ENCODE measurements at places on chromosomes 13 and 19. TPM values are rescaled to one million over a fixed set of nuclear protein-coding genes. Genes with fewer than 3 reads are reported as not detected.

GRCh38 chr19:1862424-1863327 lies 703 bp downstream of the KLF16 start:
- peak; percentile 54 for DNase-seq
- no peaks in the 10 kb centered on the region for H3K36me3 ChIP-seq
- peaks cover 39% of the 10 kb centered on the region for H3K4me1 ChIP-seq
- H3K27me3 ChIP-seq: no peaks in the 10 kb centered on the region
- peak overlapping the region; percentile 67 for H3K27ac ChIP-seq

DNA sequence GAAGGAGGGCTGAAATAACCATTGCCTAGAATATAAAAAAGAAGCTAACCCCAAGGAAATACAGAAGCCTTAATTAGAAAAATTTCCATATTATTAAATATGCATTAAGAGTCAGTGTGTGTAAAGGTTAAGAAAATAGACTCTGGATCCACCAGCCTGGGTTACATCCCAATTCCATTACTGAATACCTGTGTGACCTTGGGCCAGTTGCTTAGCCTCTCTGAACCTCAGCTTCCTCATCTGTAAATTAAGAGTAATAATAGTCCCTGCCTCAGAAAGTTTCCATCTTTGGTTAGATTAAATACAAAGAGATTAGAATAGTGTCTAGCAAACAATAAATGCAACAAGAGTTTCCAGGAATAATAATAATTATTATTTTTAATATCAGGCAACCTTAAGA lies 54.5 kb downstream of the ATP7B start:
- DNase-seq: no peak
- H3K27ac ChIP-seq: no peak overlapping the region
- H3K27me3 ChIP-seq: no peaks in the 10 kb centered on the region
- no peaks in the 10 kb centered on the region for H3K36me3 ChIP-seq

DNA sequence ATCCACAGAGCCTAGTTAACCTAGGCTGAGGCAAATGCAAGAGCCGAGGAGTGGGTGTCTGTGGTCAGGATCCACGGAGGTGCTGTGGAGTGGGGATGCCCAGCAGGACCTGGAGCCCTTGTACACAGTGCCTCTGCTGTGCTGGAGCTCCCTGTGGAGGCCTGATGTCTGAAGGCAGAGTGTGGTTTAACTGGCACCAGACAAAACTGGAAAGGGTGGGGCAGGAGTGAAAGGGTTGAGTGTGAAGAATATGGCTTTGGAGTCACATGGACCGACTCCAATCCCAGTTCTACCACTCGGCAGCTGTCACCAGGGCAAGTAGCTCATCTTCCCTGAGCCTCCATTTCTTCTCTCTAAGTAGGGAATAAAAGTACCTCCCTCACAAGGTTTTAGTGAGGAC lies 60.3 kb upstream of the GPR12 start:
- H3K4me1 ChIP-seq: no peaks in the 10 kb centered on the region
- no peaks in the 10 kb centered on the region for H3K36me3 ChIP-seq
- H3K27me3 ChIP-seq: no peaks in the 10 kb centered on the region
- no peak overlapping the region for H3K27ac ChIP-seq

DNA sequence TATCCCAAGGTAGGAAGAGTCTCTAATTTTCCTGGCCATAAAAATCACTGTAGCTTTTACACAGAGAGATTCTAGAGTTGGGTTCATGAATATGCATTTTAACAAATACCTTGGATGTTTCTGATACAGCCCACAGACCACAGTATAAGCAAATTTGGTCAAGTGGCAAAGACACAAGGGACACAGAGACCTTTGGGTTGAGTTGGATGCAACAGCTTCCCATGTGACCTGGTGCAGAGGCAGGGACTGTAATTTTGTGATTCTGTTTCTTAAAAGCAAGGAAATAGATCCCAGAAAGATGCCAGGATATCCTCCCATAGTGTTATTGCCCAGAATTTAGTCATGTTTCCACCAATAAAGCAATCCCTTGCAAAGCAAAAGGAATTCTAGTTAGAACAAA lies 27.0 kb downstream of the FPR3 start:
- no peaks in the 10 kb centered on the region for H3K27me3 ChIP-seq
- DNase-seq: no peak
- no peak overlapping the region for H3K27ac ChIP-seq
- no peak overlapping the region for H3K4me3 ChIP-seq
- no peaks in the 10 kb centered on the region for H3K4me1 ChIP-seq

DNA sequence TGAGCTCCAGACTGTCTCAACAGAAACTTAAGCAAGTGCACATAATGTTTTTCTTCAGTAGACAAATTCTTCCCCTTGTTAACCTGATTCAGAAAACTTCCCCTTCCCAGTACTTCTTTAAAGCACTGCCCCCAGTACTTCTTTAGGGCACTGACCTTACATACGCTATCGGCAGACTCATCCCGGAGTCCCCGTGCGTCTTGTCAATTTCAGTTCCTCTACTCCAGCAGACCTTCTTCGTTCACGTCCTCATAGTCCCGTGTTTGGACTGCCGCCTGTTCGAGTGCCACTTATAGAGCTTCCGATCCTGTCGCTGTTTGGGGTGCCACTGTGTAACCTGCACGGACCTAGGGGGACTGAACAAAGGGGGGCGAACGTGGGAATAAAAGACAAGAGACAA lies 29.0 kb downstream of the ZNF627 start:
- H3K36me3 ChIP-seq: no peaks in the 10 kb centered on the region
- DNase-seq: no peak
- H3K27ac ChIP-seq: no peak overlapping the region
- no peaks in the 10 kb centered on the region for H3K27me3 ChIP-seq
- H3K4me1 ChIP-seq: no peaks in the 10 kb centered on the region
- H3K4me3 ChIP-seq: no peak overlapping the region

- no peaks in the 10 kb centered on the region for H3K4me1 ChIP-seq
- H3K27ac ChIP-seq: no peak overlapping the region
- no peaks in the 10 kb centered on the region for H3K27me3 ChIP-seq
- H3K36me3 ChIP-seq: no peaks in the 10 kb centered on the region
- no peak for DNase-seq
Measured at GRCh38 chr13:97866346-97866745, 87.1 kb upstream of the IPO5 start.

GRCh38 chr13:106484084-106484483 lies 51.4 kb downstream of the EFNB2 start:
- H3K4me1 ChIP-seq: no peaks in the 10 kb centered on the region
- H3K36me3 ChIP-seq: no peaks in the 10 kb centered on the region
- H3K27ac ChIP-seq: no peak overlapping the region
- no peaks in the 10 kb centered on the region for H3K27me3 ChIP-seq
- no peak overlapping the region for H3K4me3 ChIP-seq
- no peak for DNase-seq

- H3K4me3 ChIP-seq: peak within 1 kb of the TSS; percentile 99
- DNase-seq: peak; percentile 95
- H3K36me3 ChIP-seq: no peaks in the 10 kb centered on the region
- H3K27me3 ChIP-seq: no peaks in the 10 kb centered on the region
- H3K27ac ChIP-seq: peak within 1 kb of the TSS; percentile 90
Measured at GRCh38 chr19:36489118-36489919, at the start of gene ZNF566. ZNF566 (minus strand) TSS chr19:36489561; CDS start chr19:36476557, 13,004 bp downstream.

- no peaks in the 10 kb centered on the region for H3K27me3 ChIP-seq
- no peak for DNase-seq
- no peaks in the 10 kb centered on the region for H3K4me1 ChIP-seq
- H3K4me3 ChIP-seq: no peak overlapping the region
Measured at GRCh38 chr13:86020351-86021002, 221.3 kb upstream of the SLITRK6 start.

DNA sequence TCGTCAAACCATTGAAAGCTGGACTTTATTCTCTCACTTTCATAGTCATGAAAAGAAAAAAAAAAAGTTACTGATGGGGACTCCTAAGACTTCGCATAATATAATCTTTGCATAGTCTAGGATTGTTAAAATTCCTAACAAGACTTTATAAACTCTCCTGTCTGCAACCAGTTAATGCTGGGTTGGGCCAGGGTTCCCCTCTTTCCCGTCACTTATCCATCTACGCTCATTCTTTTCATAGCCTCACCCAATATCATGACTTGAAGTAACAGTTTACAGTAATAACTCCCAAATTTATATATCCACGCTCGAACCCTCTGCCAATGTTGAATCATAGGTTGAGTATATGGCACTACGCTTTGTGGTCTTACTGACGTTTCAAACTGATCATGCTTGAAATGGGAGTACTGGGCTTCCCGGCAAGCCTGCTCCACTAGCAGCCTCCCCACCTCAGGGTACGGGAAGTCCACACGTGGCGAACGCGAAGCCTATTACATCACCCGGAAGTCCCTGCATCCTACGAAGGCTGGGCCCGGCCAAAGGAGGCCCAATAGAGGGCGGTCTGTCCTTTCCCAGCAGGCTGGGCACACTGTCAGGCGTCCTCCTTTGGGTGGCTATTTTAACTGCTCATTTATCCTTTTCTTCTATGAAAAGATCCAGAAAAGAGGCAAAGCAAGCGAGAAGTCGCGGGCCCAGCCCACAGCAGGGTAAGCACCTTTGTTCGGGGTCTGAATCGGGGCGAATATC lies 694 bp upstream of the ZNF460 start:
- H3K4me1 ChIP-seq: peaks cover 32% of the 10 kb centered on the region
- no peaks in the 10 kb centered on the region for H3K27me3 ChIP-seq
- peak; percentile 89 for DNase-seq
- H3K4me3 ChIP-seq: peak overlapping the region; percentile 84

DNA sequence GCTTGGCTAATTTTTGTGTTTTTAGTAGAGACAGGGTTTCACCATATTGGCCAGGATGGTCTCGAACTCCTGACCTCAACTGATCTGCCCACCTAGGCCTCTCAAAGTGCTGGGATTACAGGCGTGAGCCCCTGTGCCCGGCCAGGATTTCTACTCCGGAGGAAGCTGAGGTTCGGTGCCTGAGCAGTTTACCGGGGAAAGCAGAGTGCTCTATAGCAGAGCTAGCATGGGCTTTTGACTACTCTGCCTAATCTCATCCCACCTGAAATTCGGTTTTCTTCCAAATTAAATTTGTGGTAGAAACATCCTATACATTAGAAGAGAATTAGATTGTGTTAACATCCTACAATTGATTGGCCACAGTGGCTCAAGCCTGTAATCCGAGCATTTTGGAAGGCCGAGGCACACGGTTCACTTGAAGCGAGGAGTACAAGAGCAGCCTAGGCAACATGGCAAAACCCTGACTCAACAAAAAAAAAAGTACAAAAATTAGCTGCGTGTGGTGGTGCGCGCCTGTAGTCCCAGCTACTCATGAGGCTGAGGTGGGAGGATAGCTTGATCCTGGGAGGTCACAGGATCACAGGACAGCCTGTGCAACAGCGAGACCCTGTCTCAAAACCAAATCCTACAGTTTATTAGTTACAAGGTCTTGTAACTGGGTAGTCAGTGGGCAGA lies 1.6 kb downstream of the RPL13A start:
- H3K27me3 ChIP-seq: no peaks in the 10 kb centered on the region
- peak overlapping the region; percentile 93 for H3K4me3 ChIP-seq
- peaks cover 52% of the 10 kb centered on the region for H3K36me3 ChIP-seq
- DNase-seq: no peak
- H3K27ac ChIP-seq: peak overlapping the region; percentile 92

GRCh38 chr13:109255141-109255856 lies 531.1 kb downstream of the IRS2 start:
- no peak overlapping the region for H3K4me3 ChIP-seq
- H3K4me1 ChIP-seq: no peaks in the 10 kb centered on the region
- H3K27me3 ChIP-seq: no peaks in the 10 kb centered on the region

- H3K4me1 ChIP-seq: no peaks in the 10 kb centered on the region
- H3K27me3 ChIP-seq: no peaks in the 10 kb centered on the region
- H3K4me3 ChIP-seq: no peak overlapping the region
- H3K36me3 ChIP-seq: peaks cover 12% of the 10 kb centered on the region
- H3K27ac ChIP-seq: no peak overlapping the region
Measured at GRCh38 chr13:49701491-49701890, 10.2 kb upstream of the EBPL start.

GRCh38 chr19:10543420-10544241 lies at the start of gene ATG4D:
ATG4D (plus strand) TSS chr19:10543904; CDS start chr19:10544091, 187 bp downstream.
- H3K4me1 ChIP-seq: peaks cover 17% of the 10 kb centered on the region
- peak within 1 kb of the TSS; percentile 79 for H3K27ac ChIP-seq

GRCh38 chr19:821231-821824 lies 427 bp downstream of the PLPPR3 start:
- no peak for DNase-seq
- no peak overlapping the region for H3K4me3 ChIP-seq
- no peaks in the 10 kb centered on the region for H3K36me3 ChIP-seq
- H3K4me1 ChIP-seq: no peaks in the 10 kb centered on the region
- H3K27ac ChIP-seq: no peak overlapping the region

GRCh38 chr19:53912653-53913052 lies 3.6 kb downstream of the CACNG7 start:
- H3K36me3 ChIP-seq: no peaks in the 10 kb centered on the region
- peaks cover 6% of the 10 kb centered on the region for H3K4me1 ChIP-seq
- H3K27me3 ChIP-seq: peaks cover 21% of the 10 kb centered on the region
- H3K4me3 ChIP-seq: no peak overlapping the region
- no peak overlapping the region for H3K27ac ChIP-seq

GRCh38 chr19:41421314-41421713 lies 5.9 kb downstream of the B3GNT8 start:
- H3K36me3 ChIP-seq: peaks cover 13% of the 10 kb centered on the region
- H3K4me1 ChIP-seq: no peaks in the 10 kb centered on the region
- H3K27ac ChIP-seq: no peak overlapping the region

- no peak for DNase-seq
- peak overlapping the region; percentile 94 for H3K27ac ChIP-seq
- H3K4me3 ChIP-seq: peak overlapping the region; percentile 87
Measured at GRCh38 chr13:79405501-79405830, 589 bp downstream of the RBM26 start.

GRCh38 chr19:4839192-4839591 lies 7.7 kb upstream of the TICAM1 start:
- H3K4me3 ChIP-seq: no peak overlapping the region
- no peak for DNase-seq
- no peaks in the 10 kb centered on the region for H3K36me3 ChIP-seq

FFAR1 gene
- not detected for total RNA-seq

ZNF8 gene
- total RNA-seq: 4.5 TPM

SMIM44 gene
- total RNA-seq: not detected

AZU1 gene
- total RNA-seq: not detected

LGALS14 gene
- total RNA-seq: not detected

HIF3A gene
- not detected for total RNA-seq

LRRC63 gene
- 0.55 TPM for total RNA-seq

CABP5 gene
- total RNA-seq: not detected

POU2F2 gene
- 46.7 TPM for total RNA-seq

CD33 gene
- 0.47 TPM for total RNA-seq

GNA15 gene
- total RNA-seq: 2.6 TPM

FSD1 gene
- total RNA-seq: 10.9 TPM

GSX1 gene
- not detected for total RNA-seq

SLC25A42 gene
- total RNA-seq: 11.3 TPM
